ENCODE measurements at places on chromosomes 6 and 20.

GRCh38 chr6:15876406-15876805 lies 213.6 kb upstream of the DTNBP1 start:
- DNase-seq = no peak

- DNase-seq = no peak
Observed at GRCh38 chr6:156347246-156347645, 429.9 kb upstream of the ARID1B start.

DNA sequence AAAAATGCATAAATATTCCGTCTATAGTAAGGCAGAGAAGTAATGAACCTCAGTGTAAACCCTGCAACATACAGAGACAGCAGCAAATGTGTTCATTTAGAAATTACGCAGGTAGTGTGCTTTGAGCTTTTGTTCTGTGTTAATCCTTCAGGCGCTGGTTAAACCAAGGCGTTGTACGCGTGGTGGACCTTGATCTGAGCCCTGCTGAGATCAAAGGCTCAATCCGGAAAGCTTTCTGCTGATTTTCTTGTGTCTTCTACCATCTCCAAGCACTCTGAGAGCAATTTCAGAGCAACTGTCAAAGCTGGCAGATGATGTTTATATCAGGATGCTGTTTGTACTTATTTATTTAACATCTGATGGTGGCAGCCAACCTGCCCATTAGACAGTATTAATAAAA lies 382.8 kb downstream of the CDH26 start:
- DNase-seq = no peak

GRCh38 chr6:81130061-81130460 lies 622.4 kb downstream of the TENT5A start:
- no peak for DNase-seq

GRCh38 chr6:107697682-107698081 lies 126.4 kb downstream of the SCML4 start:
- no peak for DNase-seq

- no peak for DNase-seq
Observed at GRCh38 chr6:73389854-73390253, 4.8 kb upstream of the DDX43 start.

DNA sequence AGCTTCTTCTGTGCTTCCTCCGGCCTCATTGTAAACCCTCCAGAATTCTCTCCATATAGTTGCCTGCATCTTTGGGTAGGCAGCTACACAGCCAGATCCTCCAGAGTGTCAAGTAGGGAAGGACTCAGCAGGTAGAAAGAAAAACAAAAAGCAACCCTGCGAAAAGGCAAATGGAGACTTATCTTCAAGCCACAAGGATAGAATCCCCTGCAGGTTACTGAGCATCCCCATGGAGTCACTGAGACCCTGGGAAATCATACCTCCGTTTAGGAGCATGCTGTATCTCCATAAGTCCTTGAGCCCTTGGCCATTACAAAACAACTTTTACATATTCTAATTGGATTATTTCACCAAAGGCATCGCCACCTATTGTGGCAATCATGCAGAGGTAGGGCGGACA lies 28.6 kb downstream of the ALDH8A1 start:
- DNase-seq = no peak

GRCh38 chr6:3176562-3177355 lies 19.4 kb upstream of the TUBB2A start:
- DNase-seq = no peak

DNA sequence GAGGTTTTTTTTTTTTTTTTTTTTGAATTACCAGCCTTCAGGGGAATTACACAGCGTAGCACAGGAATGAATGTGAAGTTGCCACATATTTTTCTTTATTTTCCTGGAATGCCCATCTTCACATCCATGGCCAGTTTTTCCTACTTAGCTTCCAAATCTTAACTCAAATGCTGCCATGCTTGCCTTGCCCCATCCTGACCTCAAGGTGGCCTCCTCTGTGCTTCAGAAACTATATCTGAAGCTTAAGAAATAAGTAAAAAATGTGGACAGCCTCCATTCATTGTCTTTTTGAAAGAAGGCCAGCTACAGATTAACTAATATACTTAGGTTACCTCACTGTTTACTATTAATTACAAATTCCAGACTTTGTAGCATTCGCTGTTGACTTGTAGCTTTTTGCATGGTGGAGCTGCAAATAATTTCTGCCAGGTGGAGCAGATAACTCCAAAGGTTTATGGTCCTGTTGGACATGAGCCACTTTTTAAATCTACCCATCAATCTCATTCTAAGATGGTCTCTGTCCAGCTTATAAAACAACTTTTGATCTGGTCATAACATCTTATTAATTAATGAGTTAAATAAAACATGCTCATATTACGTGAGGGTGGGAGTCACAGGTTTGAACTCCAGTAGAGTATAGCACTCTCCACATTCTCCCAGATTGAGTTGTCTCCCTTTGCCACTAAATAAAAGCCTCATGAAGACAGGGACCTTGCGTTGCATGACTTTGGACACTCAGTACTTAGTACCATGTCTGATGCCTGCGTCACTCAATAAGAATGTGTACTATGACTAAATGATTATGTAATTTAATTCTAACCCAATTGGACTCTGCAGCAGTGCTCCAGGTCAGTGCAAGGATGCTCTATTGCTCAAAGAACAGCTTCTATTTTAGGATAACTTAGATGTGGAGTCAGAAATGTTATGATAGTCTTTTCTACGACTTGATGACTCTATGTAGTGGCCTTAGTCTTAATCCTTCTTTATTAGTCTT lies 678.6 kb upstream of the CITED2 start:
- no peak for DNase-seq

DNA sequence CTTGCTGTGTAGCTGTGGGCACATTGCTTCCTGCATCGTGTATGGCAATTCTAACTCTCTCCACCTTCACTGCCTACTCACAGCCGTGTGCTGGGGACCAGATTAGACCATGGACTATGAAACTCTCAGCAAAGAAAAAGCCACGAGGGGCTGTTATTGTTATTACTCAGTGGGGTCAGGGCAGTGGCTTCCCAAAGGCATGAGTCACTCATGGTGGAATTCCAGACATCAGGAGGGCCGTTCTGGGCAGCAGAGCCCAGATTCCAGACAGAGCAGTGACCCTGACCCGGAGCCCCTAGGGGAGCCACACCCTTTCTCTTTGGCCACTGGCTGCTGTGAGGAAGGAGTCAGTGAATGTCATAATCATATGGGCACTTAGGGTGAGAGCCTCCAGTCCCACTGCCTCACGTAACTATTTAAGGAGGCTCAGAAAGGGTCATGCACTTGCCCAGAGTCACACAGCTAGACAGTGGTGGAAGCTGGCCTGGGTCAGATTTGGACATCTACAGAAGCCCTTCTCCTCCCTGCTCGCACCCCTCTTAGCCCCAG lies 22.2 kb upstream of the CCN5 start:
- DNase-seq = no peak

- no peak for DNase-seq
Observed at GRCh38 chr20:4100679-4101078, 85.3 kb upstream of the RNF24 start.

GRCh38 chr6:24632573-24632972 lies 13.4 kb downstream of the KIAA0319 start:
- DNase-seq = no peak

DNA sequence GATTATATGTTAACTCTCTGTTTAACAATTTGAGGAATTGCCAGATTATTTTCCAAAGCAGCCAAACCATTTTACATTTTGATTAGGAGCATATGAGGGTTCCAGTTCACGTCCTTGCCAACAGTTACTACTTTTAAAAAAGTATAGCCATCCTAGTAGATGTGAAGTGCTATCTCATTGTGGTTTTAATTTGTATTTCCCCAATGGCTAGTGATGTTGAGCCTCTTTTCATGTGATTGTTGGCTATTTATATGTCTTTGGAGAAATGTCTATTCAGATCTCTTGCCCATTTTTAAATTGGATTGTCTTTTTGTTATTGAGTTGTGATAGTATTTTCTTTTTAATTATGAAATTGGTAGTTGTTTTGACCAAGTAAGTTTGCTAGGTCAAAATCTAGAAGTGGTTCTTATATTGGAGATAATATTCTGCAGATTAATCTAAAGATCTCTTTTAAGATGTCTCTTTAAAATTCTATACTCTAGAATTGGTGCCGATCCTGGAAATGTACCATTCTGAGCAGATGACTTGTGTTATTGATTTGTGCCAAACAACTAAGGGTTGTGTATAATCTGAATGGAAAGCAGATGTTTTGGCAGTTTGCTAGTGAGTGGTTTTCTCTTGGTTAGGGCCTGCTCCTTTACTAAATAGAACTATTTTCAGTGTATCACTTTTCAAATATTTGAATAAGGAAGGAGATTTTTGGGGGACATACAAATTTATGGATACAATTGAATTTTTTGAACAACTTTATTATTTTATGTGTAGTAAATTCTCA lies 99.5 kb downstream of the CDKAL1 start:
- no peak for DNase-seq

GRCh38 chr6:13579911-13580310 lies 5.5 kb downstream of the SIRT5 start:
- DNase-seq = no peak

DNA sequence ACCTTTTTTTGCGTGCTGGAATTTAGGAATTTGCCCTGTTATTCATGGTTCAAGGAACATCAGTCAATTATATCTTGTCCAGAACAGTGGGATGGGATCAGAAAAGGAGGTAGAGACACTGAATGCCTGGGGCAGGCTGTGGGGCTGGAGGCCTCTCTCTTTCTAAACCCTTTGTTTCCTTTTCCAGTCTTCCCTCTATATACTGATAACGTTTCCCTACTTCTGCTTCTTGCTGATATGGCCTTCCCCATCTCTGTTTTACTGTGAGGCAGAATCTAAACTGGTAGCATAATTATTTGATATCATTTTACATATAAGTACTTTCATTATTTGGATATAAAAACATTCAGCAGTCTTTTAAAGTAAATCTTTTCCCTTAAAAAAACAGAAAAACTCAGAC lies 67.5 kb downstream of the DNAH8 start:
- no peak for DNase-seq

DNA sequence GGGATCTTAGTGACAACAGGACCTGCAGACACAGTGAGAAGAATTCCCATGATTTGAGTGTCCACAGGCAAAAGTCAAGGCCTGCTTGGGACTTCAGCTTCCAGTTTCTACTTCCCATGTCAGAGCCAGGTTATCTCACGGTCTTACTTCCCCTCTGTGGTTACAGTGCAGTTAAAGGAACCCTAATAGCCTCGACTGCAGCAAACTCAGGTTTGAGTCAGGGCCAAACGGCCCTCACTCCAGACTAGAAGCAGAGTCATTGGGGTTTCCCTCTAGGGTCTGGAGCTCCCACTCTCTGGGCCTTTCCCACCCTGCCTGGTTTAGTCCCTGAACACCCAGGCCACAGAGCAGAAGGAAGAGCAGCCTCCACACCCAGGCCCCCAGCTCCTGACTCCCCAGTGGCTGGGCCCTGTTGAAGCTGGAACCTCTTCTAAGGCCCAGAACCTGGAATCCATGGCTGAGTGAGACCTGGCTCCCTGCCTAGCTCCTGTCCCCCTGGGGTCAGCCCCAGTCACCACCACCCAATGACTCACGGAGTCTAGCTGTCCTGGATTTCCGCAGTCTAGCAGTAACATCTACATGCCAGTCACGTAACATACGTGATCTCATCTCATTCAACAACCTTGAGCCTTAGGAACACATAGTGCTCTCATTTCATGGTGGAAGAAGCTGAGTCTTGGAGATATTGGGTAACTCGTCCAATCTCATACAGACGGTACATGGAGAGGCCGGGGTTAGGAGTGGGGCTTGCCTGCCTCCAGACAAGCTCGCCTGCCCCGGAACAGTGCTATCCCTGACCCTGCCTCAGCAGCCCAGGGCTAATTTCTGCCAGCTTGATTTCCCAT lies 9.2 kb upstream of the GHRH start:
- no peak for DNase-seq

- DNase-seq = no peak
Observed at GRCh38 chr20:44435630-44436335, 39.9 kb upstream of the TTPAL start.

DNA sequence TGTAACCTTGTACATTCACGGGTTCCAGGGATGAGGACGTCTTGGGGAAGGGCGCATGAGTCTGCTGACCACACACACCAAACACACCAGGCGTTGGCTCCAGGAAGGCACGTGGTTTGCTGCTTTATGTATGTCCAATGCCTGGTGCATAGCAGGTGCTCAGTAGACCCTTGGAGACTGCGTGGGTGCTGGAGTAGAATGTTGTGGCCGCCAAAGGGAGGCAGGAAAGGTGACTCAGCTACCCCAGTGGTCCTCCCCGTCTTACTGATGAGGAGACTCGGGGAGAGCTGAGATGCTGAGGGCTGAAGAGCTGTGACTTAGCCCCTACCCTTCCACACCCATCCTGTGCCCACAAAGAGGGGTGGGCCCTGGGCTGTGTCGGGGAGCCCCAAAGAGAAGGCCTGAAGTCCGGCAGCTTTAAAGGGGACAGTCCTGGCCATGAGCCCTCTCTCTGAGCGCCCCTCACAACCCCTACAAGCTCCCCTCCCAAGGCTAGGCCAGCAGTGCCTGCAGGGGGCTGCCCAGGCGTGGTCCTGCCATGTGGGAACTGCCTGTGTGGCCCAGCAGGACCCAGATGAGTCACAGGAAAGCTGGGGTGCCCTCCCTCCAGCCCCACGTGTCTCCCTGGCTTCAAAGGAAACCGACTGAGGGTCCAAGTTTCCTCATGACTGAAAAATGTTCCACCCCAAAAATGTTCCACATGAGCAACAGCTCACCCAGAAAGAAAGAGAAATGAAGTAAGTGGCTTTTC lies 28.0 kb upstream of the PTGIS start:
- DNase-seq = no peak

DNA sequence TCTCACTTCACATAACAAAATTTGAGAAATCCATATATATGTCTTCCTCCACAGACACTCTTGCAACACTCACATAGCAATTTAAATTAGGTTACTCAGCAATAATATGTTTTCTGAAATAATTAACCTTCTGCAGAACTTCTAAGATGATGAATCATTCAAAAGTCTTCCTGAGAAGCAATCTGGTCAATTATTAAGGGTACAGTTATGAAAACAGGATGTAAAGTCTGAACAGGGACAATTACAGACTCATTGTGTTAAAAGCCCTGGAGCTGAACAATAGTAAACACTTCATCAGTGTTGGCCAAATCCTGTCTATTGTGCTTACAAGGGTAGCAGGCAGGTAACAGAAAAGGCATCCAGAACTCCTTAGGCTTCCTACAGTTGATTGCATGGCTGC lies 75.4 kb downstream of the FILIP1 start:
- DNase-seq = no peak

- DNase-seq = no peak
Observed at GRCh38 chr6:138765896-138766655, 7.5 kb upstream of the CCDC28A start.

GRCh38 chr20:5192570-5193431 lies 66.0 kb downstream of the CDS2 start:
- DNase-seq = no peak

GRCh38 chr6:142088858-142089216 lies 43.9 kb upstream of the GJE1 start:
- no peak for DNase-seq

DNA sequence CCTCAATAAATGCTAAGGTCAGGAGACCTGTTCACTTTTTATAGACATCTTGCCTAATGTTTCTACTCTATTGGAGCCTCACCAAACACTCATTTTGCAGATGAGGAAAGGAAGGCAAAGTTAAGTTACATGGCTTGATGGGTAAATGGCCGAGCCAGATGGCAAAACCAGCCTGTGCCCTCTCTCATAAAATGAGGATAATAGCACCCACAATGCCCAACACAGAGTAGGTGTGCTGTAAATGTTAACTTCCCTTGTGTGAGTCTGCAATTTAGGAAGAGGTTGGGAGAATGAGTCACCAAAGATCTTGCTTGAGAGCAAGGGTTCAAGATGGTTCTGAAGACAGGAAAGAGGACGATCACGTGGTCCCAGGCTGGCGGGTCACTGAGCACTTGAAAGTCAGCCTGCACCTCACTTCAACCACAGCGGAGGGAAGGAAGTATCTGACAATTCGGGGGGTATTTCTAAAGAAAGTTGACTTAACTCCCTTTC lies 3.3 kb downstream of the KCNK5 start:
- no peak for DNase-seq
